Stimulated activated CD4-positive, alpha-beta T cell treated with anti-CD3 and anti-CD28 coated beads, Interleukin-15, amount 100 ng/mL, for 48 hours (primary cell): ENCODE measurements at places on chromosomes 7 and 10.

DNA sequence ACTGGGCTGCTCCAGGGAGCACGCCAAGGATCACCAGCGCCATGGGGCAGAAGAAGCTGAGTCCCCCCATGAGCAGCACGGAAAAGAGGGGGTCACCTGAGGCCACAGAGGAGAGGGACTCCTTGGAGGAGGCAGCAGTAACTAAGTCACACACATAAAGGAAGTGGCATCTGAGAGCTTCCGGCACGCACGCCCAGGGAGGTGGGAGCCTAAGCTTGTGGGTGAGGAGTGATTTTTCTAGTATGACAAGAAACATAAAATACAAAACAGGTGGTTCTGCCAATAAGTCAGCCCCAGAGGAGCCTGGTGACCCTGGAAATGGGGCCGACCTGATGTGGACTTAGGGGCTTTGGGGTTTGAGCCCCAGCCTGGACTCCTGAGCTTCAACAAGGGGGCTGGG is 60.8 kb downstream of the CARD11 start:
- DNase-seq, result peak; percentile 34

DNA sequence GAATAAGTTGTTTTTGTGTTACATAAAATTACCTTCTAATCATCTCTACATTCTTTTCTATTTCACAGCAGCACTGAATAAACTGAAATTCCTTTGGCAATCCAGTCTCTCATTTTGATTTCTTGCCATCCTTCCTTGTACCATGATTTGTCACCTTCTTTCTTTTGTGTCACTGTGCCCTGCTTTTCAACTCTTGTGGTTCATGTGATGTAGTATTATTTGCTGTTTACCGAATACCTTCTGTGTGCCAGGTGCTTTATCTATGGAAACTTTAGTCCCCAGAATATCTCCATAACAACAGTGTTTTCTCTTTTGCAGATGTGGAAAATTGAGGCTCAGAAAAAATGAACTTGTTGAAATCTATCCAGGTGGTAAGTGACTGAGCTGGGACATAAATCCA is 220.3 kb downstream of the STK31 start:
- no peak for DNase-seq

GRCh38 chr10:61904733-61905725 is 3.5 kb downstream of the ARID5B start:
- no peak for DNase-seq

- no peak for DNase-seq
These were observed 242.8 kb downstream of the ELFN1 start for GRCh38 chr7:1912593-1913465.

DNA sequence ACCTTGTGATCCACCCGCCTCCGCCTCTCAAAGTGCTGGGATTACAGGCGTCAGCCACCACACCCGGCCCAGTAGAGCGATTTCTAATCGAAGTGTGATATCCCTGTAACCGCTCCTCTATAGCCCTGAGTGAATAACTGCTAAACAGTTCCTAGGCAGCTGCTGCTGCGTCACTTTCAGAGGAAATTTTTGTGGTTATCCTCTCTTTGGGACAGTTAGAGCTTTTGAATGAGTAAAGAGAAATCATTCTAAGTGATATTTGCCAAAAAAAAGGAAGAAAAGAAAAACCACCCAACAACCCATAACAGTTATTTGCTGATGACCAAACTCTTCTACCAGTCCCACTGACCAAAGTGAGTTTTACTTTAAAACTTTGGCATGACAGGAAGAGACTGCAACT is 59.9 kb downstream of the MKX start:
- DNase-seq, result no peak

- peak; percentile 16 for DNase-seq
These were observed 652.8 kb downstream of the KCNMA1 start for GRCh38 chr10:76984559-76985443.

DNA sequence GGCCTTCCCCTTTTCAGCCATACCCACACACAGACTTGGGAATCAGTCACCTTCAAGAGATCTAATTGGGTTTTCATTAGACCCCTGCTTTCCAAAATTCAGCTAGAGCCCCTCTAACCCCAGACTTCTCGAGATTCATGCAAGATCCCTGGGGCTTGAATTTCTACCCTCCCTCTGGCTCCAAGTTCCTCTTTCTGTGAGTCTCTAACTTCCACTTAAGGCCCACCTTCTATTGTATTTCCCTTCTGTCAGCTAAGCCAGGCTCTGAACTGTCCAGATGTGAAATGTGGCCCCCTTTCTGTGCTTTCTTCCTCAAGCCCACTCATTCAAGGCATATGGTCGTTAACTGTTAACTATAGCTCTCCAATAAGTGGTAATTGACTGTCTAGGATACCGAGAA is 132.2 kb downstream of the ZNF365 start:
- no peak for DNase-seq

- DNase-seq, result no peak
These were observed 83.0 kb upstream of the ASAH2 start for GRCh38 chr10:50334273-50334672.

GRCh38 chr7:122311734-122312450 is 7.3 kb upstream of the FEZF1 start:
- no peak for DNase-seq

DNA sequence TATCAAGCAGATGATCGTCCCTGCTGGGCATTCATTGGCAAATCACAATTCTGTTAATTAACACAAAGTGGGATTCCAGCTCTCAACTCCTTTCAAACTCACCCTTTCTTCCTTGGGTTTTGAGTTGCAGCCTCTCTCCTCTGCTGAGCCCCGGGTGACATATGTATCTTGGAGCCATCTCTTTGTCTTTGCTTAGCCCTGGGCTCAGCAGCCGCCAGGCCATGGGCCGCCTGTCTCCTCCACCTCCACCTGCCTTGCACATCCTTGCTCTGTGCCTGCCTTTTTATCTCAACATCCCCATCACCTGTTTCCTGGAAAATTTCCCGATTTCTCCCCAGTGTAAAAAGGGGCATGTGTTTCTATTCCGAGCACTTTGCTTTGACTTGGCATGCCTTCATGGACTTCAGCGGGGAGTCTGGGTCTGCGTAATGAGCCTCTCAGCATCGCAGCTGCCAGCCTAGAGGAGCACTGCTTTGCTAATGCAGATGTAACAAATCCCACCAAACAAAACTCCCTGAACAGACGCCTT is 141.3 kb upstream of the AGK start:
- DNase-seq, result no peak

GRCh38 chr7:35498416-35498815 is 196.5 kb downstream of the HERPUD2 start:
- no peak for DNase-seq

GRCh38 chr10:71765906-71766716 is 7.2 kb downstream of the VSIR start:
- no peak for DNase-seq

DNA sequence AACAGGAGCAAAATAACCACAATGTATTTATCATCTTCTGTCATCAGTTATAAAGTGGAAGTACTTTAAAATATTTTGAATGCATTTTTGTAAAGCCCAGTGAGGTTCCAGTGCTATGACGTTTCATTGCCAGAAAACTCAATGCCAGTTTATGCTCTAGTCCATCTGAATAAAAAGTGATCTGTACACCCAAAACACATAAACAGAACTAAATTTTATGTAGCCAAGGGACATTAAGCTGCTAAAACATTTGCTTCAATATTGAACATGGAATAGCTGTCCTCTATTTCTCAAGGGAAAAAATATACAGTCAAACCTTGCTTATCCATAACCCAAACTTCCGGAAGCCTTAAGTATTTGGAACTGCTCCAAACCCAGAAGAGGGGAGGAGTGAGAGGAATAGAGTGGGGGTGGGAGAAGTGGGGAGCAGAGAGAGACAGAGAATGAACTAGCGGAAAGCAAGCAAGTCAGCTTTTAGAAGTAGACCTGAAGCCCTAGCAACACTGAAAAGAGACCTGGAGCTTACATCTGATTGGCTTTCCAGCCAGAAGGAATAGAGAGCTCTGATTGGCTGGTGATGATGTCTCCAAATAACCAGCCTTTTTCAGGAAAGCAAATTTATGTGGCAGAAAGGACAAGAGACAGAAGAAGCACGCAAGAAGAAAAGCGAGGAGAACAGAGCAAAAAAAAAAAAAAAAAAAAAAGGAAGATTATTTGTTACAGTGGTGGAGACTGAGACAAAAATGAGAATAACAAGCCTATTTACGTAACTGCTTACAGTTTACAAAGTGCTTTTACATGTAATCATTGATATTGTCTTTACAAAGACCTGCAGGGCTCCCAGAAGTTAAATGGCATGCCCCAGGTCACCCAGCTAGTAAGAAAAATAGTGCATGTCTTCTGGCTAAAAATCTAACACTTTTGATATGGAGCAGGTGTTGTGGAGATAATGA is 196.0 kb downstream of the RNLS start:
- no peak for DNase-seq

DNA sequence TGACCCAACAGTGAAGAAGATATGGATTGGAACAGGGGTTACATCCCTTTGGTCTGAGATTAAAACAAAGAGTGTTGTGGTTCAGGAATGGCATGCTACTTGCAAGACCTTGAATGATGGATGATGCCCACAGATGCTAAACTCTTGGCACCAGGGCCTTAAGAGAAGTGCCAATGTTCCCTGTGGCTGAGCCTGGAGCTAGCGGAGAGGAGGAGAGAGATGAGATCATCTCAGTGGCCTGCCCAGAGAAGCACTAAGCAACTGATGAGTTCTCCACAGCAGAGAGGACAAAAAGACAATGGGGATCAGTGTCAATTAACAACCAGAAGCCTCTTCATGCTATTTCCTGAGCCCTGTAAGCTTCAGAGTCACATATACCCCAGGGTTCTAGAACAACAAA is 97.8 kb downstream of the ELAPOR2 start:
- DNase-seq, result no peak

GRCh38 chr10:91909117-91909677 is at the start of gene FGFBP3:
FGFBP3 (minus strand) TSS chr10:91909486; CDS start chr10:91908969, 517 bp downstream.
- no peak for DNase-seq

DNA sequence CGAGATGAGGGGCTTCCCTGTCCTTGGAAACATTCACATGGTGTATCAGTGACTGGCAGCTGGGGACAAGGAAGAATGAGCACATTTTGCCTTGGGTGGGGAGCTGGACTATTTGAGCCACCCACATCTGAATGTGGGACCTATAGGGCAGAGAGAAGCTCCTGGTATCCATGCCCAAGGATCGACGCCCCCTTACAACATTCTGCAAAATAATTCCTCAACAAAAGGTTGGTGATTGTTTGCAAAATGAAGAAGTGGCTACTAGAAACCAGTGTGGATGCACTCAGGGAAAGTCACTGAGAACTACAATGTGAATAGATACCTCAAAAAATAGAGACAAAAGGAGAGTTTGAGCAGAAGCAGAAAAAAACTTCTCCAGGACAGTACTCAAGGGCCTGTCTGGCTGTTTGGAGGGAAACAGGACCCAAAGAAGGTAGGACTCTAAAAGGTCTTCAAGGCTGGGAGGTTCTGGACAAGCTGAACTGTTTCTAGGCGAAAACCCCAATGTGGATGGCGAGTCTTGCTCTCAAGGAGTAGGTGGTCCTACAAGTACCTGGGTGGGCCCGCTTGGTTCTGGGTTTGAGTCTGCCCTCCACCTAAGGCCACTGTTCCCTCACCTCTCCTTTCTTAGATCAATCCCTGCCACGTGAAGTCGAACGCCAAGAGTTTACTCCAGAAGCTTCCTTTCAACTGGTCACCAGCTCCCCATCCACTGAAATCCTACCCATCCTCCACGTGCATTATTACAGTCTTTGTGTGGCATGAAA is 125.0 kb upstream of the ZNF746 start:
- DNase-seq, result no peak

- no peak for DNase-seq
These were observed 34.4 kb upstream of the ARHGAP12 start for GRCh38 chr10:31962826-31963588.

DNA sequence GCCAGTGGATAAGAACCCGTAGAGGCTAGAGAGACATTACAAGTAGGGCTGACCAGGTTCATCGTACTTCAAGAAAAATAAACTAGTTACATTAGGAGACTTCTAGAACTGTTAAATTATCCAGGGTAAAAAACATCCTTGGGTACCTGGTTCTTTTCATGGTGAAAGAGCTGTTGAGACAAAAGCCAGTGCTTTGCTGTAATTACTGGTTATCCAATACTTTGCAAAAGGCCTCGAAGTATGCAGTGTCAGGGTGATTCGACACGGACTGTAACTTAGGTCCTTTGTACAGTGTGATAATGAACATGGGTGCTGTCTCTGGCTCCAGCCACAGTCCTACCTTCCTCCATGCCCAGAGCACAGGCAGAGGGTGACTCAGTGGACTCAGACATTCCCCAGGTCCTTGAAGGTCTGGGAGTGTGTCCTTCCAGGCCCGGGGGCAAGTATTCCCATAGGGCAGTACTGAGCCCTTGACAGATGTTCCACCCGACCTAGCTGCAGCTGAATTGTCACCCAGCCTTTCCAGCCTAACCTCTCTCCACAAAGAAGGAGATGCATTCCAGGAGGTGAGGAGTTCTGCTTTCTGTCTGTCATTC is 123.6 kb upstream of the TMEM72 start:
- DNase-seq, result no peak

DNA sequence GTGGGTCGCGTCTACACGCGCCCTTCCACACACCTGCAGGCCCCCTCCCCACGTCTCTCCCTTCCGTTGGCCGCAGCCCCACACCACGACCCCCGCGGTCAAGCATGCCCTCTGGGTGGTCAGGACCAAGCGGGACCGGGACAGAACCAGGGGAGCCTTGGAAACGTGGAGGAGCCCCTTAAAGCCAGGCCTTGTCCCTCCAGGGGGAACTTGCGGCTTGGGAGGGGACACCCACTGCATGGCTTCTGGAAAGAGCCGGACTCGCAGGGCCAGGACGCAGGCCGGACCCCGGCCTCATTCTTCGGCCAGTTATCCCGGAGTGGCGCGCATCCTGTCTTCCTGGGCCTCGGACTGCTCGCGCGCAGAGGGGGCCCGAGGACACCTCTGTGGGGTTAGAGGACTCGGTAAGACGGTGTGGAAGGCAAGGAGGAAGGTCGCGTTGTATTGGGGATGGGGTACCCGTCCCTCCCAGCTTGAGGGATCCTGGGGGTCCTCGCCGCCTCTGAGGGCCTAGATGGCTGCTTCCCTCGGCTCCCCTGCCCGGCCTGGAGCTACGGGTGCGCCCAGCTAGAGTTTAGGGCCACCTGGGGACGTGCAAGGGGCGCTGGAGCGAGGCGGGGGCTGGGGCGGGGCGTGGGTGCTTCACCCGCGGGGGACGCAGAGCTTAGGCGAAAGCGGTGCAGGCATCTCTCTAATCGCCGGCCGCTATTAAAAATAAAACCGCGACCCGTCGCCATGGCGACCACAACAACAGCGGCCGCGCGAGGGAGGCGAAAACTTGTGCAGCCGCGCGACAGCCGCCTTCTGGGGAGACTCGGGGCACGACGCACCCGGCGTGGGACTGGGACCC is 1.8 kb upstream of the PDGFA start:
- no peak for DNase-seq
